ENCODE measurements at places on chromosomes 1 and 21. TPM values are rescaled to one million over a fixed set of nuclear protein-coding genes. Genes with fewer than 3 reads are reported as not detected.

MRPS15 gene
- 39.0 TPM for total RNA-seq

- DNase-seq: no peak
Measured at GRCh38 chr1:209162651-209163050, 420.9 kb upstream of the CAMK1G start.

- no peak for DNase-seq
Measured at GRCh38 chr1:238484121-238484520, 593.4 kb upstream of the ZP4 start.

- DNase-seq: no peak
Measured at GRCh38 chr1:69244211-69244610, 323.5 kb upstream of the LRRC7 start.

EFCAB14 gene
- total RNA-seq: 69.1 TPM

TCHH gene
- total RNA-seq: not detected

GRCh38 chr1:61094677-61095469 is 12.5 kb downstream of the NFIA start:
- DNase-seq: no peak

DNA sequence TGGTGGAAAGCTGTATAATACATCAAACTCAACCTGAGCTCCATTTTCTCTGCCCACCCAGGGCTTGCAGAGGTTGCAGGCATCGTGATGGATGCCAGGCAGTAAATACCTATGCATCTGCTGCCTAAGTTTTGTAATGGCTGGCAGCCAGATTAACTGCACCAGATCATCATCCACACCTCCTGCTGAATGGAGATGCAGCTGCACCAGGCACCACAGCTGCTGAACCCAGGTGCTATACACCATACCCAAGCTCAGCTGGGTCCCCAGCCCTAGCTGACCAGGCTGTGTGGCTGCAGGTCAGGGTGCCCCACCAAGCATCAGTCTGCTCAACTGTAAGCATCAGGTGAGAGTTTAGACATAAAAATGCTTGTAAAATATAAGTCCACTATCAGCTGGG is 6.7 kb upstream of the SNAPIN start:
- DNase-seq: no peak

EFNA1 gene
- total RNA-seq: 58.5 TPM

- DNase-seq: no peak
Measured at GRCh38 chr1:101964708-101965107, 32.0 kb downstream of the OLFM3 start.

- no peak for DNase-seq
Measured at GRCh38 chr1:61397935-61398334, 315.6 kb downstream of the NFIA start.
